ENCODE measurements at places on chromosomes 11 and 22. TPM values are rescaled to one million over a fixed set of nuclear protein-coding genes. Genes with fewer than 3 reads are reported as not detected.

DNA sequence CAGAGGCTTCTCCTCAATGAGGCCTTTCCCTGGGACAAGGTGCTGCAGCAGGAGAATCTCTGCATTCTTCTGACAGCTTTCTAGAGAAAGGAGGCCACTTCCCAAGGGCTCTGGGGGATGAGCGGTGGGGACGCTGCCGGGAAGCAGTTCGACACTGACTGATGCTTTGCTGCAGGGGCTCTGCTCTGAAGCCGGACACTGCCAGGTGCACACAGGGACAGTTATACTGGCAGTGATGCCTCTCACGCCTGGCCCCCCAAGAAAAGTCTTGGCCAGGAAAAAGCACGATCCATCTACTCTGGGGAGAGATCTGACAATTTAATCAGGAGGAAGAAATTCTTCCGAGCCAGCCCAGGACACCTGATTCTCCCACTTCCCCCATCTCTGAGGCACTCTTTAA lies 456.9 kb downstream of the OPCML start:
- no peak for ATAC-seq

DNA sequence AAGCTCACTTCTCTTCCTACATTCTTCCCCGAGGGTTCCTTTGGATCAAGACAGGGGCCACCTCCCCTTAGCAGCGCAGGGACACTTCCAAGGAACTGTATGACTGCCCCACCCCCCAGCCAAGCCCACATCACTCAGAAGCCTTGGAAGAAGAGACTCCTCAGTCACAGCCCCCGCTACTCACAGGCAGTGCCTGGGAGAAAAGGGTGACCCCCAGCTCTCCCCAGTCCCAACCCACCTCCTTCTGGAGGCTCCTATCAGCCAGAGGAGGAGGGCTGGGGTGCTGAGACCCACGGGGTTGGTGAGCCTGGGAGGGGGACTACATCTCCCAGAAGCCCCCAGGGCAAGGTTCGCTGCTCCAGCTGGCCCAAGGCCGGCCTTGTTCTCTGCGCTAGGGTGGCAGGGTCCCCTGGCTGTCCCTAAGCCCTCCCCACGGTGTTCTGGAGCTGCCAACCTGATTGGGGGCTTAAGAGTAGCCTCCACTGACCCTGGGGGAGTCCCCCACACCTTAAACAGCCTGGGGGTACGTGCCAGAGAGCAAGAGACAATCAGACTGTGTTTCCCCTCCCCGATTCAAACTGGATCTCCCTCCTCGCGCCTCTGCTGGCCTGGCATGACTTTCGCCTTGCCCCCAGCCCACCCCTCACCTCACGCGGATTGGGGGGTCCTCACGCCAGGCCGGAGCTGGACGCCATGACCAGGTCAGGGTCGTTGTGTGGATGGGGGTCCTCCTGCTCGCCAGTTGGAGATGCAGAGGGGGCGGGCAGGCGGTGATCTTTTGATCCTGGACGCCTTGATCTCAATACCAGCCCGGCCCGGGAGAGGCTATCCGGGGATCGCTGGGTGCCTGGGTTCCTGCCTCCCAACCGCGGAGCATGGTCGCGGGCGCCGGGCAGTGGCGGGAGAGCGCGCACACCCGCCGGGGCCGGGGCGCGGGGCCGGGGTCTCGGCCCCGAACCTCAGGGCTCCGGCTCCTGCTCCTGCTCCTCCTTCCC lies 838 bp downstream of the BCL9L start:
- ATAC-seq, result no peak

DNA sequence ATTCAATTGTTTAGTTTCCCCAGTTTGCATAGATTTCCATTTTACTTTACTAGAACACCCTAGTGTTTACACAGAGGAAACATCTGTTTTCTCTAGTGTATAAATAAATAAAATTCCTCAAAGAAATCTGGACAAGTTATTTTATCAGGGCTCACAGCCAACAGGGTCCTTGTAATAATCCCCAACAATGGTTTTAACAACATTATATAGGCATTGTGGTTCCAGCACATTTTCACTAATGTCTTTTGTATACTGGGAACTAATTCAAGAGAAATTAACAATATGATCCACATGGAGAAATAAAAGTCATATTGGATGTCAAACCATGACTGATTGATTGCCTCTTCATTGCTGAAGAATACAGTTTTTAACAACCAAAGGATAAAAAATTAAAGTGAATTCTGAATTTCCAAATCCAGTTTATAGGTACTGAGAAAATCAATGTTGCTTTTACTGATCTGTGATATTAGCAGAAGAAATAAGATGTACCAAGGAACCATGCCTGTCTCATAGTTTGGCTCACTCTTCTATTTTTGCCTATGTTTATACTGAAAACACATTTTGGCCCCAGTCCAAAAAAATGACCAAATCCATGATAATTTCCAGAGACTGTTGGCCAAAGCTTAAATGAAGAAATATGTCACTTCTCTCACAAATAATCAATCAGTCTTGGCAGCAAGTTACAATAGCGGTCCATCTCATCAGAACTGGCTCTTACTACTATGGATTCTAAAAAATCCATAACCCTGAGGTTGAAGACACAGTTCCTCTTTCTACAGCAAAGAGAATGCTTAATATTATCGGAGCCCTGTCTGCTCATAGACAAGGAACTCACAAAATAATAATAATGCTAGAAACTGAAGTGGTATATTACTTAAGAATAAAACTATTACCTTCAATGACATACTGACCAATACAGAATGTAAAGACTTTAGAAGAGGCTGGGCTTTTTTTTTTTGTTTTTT lies 1.4 kb upstream of the MS4A13 start:
- no peak for ATAC-seq

- ATAC-seq, result no peak
Measured at GRCh38 chr11:96088914-96089313, 165.0 kb upstream of the MTMR2 start.

- no peak for ATAC-seq
Measured at GRCh38 chr22:46735747-46736608, 2.1 kb downstream of the CERK start.

DNA sequence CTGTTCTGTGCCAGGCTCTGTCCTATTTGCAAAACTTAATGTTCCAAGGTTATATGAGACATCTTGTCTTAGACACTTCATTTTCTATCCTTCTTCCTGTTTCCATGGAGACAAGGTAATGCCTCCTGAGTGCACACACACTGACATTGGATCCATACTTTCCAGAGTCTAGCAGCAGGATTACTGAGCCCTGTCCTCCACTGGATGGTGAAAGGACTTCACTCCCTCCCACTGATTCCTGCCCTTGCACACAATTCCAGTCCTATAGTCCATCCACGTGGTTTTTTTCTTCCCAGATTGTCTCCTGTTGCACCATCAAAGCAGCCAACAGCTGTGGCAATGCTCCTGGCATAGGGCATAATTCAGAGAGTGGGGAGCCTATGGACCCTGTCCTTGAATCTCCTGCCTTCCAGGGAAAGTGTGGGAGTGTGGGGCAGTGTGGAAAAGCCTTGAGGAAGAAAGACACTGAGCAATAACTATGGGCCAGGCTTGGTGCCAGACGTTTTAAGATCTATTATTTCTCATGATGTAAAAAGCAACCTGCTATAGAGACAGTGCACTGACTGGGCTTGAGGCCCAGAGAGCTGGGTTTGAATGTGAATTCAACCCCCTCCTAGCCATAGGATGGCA lies 31.3 kb downstream of the SERPINH1 start:
- ATAC-seq, result no peak

DNA sequence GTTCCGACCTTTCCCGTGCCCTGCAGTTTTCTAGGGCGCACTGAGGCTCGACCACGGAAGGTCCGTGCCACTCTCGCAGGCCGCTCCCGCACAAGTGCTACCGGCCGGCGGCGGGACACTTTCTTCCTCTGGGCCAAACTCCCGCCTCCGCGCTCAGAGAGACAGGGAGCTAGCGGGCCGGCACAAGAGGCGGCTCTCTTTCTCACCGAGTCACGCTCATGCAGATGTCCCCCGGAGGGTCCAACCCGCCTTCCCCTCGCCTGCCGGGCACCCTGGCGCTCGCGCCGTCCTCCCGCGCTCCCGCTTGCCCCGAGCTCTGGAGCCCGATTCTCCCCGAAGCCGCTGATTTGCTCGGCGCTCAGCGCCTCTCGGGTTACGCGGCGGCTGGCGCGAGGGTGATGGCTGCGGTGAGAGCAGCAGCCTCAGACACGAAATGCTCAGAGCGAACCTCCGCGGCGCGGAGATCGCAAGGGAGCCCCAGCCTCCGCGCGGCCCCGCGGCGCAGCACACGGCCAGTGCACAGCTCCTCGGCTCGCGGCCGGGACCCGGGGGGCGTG lies 1.0 kb downstream of the LMO1 start:
- no peak for ATAC-seq

GRCh38 chr11:75286826-75287465 lies 46.4 kb downstream of the TPBGL start:
- ATAC-seq, result no peak

GRCh38 chr11:35064114-35064800 lies 74.7 kb upstream of the CD44 start:
- ATAC-seq, result no peak

Gene OR4D5
- total RNA-seq, result not detected

Gene CACNA1I
- 0.08 TPM for total RNA-seq

Gene NPAT
- total RNA-seq, result 7.9 TPM
